Stimulated activated CD4-positive, alpha-beta T cell treated with anti-CD3 and anti-CD28 coated beads, Interleukin-4, amount 100 ng/mL, for 48 hours (primary cell): ENCODE measurements at places on chromosomes 5 and 9.

- no peak for DNase-seq
Observed at GRCh38 chr9:70402213-70402612, 12.2 kb downstream of the KLF9 start.

DNA sequence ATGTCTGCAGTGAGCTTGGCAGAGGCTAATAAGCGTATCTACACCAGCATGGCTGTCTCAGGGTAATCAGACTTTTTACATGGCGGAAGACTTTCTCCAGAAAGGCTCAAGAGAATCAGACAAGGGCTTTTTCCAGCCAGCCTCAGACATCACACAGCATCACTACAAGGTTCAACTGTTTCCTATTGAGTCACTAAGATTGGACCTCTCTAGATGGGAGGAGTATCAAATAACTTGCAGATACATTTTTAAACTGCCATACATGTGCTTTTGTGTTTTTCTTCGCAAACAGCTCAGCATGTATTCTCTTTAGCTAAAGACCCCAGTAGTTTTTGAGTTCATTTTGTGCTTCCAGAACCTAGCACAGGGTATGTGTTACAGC lies 22.9 kb upstream of the PIK3R1 start:
- DNase-seq, result no peak

DNA sequence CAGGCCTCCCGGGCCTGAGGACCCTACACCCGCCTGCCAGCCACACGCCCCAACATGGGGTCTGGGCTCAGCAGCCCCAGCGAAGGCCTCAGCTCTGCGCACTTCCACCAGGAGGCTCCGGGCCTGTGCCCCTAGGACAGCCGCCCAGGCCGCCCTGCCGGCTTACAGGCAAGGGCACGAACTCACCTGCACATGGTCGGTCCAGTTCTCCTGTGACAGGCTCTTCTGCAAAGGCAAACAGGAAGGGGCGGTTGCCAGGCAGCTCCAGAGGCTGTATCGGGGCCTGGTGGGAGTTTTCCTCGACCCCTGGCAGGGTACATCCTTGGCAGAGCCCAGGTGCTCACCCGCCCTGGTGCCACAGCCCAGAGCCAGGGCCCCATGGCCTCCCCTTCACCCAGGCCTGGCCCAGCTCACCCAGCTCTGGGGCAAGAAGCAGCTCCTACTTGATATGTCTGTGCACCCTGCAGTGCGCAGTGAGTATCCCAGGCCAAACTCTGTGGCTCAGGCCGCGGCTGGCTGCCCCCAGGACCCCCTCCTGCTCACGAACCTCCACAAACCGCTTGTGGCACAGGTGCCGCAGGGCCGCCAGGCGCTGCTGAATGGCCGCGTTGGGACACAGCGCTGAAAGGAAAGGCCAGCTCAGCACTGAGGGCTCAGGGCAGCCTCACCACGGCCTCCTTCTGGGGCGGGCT lies 52.2 kb upstream of the NRARP start:
- DNase-seq, result no peak

GRCh38 chr9:33151007-33151557 lies 16.1 kb downstream of the B4GALT1 start:
- no peak for DNase-seq

GRCh38 chr9:101457003-101457402 lies 21.4 kb upstream of the ALDOB start:
- DNase-seq, result no peak
